Amniotic stem cell (primary cell): ENCODE measurements at places on chromosomes 7 and 10.

DNA sequence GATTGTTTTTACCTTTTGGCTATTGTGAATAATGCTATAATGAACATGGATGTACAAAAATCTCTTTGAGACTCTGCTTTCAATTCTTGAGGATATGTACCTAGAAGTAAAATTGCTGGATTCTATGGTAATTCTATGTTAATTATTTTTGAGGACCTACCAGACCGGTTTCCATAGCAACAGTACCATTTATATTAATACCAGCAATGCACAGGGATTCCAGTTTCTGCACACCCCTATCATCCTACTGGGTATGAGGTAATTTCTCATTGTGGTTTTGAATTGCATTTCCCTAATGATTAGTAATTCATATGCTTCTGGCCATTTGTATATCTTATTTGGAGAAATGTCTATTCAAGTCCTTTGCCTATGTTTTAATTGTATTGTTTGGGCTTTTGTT is 9.9 kb upstream of the PPP1R9A start:
- no peak for DNase-seq

GRCh38 chr7:30751696-30752273 is at the start of gene INMT:
Gene INMT (plus strand): TSS chr7:30752135. CDS start chr7:30752151, 16 bp downstream.
- DNase-seq = no peak

- no peak for DNase-seq
These were observed 45.0 kb downstream of the ALOX5 start for GRCh38 chr10:45418849-45419675.

GRCh38 chr10:70060389-70060788 is 7.7 kb downstream of the MACROH2A2 start:
- no peak for DNase-seq

DNA sequence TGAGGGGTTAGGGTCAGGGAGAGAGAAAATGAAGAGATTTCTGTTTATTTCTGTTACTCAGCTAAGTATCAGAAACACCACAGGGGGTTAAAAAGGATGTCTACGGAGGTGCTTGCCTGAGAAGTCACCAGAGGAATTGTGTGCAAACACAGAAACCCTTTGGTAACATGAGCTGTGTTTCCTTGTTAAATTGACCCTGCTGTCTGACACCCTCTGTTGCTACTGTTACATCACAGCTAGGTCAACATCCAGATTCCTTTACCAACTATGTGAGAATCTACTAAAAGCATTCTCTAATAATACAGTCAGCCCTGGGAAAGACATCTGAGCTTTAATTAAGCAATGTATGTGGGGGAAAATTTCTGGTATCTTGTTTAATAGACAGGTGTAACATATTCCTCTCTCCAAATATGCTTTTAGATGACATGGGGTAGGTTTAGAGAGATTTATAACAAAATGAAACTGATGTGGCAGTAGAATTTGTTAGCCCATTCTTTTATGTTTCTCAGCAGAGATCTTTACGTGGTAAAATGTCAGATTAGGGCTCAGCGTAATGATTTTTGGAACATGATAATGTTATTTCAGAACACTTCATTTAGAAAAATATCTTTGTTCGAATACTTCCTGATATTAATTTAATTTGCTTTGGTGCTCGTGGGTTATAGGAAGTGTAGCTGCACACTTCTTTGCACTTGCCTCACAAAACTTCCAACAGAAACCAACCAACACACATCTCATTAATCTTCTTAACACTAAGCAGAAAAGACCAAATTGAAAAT is 168.0 kb upstream of the AHR start:
- DNase-seq = no peak

GRCh38 chr7:9250876-9251275 is 817.5 kb downstream of the NXPH1 start:
- no peak for DNase-seq

GRCh38 chr10:19874791-19875190 is 58.6 kb downstream of the PLXDC2 start:
- no peak for DNase-seq

- DNase-seq = no peak
These were observed 695.1 kb downstream of the INHBA start for GRCh38 chr7:41007811-41008210.

- DNase-seq = no peak
These were observed 18.0 kb downstream of the CAMK2B start for GRCh38 chr7:44307301-44307900.

GRCh38 chr10:21732067-21732772 is 198.2 kb downstream of the MLLT10 start:
- peak; percentile 55 for DNase-seq

GRCh38 chr7:49321843-49322242 is 397.5 kb downstream of the CDC14C start:
- DNase-seq = no peak

GRCh38 chr7:139351027-139351426 is 8.7 kb upstream of the LUC7L2 start:
- DNase-seq = no peak

GRCh38 chr7:79272066-79272669 is 181.3 kb downstream of the MAGI2 start:
- DNase-seq = no peak

DNA sequence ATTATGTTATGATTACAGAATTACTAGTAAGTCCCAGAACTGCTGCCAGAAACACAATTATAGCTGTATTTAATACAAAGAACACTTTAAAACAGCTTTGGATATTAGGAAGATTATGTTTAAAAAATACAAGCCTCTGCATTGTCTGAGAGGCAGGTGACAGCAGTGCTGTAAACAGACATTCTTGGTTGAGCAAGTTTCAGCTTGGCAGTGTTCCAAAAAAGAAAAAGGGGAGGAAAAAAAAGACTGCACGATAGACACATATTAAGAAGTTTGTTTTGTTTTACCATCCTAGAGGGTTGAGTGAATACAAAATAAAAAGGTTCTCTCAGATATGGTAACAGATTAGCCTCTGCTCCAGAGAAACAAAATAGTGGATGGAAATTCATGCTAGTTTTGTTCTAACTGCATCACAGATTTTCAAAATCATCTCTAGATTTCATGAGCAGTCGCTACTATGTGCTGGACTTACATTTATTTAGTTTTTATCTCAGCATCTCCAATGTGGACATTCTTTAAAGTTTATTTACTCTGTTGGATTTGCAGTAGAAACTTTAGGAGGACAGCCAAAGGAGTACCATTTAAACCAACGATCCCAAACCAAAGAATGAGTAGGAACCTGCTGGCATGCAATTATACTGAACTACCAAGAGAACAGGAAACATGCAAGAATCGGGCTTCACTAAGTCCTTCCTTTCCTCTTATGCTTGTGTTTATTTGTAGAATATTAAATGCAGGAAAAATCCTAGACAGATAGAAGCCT is 9.0 kb downstream of the FAM204A start:
- DNase-seq = no peak

GRCh38 chr10:66833861-66834260 is 92.0 kb upstream of the LRRTM3 start:
- DNase-seq = no peak

GRCh38 chr7:140397784-140398750 is at the start of gene SLC37A3:
Gene SLC37A3 (minus strand): TSS chr7:140398530. CDS start chr7:140382526, 16,004 bp downstream.
- DNase-seq = peak; percentile 28

- DNase-seq = no peak
These were observed 208.4 kb downstream of the DIP2C start for GRCh38 chr10:480928-481552.

GRCh38 chr7:68789597-68789996 is 808.7 kb upstream of the AUTS2 start:
- no peak for DNase-seq

GRCh38 chr7:14018751-14019150 is 29.3 kb upstream of the ETV1 start:
- DNase-seq = no peak

DNA sequence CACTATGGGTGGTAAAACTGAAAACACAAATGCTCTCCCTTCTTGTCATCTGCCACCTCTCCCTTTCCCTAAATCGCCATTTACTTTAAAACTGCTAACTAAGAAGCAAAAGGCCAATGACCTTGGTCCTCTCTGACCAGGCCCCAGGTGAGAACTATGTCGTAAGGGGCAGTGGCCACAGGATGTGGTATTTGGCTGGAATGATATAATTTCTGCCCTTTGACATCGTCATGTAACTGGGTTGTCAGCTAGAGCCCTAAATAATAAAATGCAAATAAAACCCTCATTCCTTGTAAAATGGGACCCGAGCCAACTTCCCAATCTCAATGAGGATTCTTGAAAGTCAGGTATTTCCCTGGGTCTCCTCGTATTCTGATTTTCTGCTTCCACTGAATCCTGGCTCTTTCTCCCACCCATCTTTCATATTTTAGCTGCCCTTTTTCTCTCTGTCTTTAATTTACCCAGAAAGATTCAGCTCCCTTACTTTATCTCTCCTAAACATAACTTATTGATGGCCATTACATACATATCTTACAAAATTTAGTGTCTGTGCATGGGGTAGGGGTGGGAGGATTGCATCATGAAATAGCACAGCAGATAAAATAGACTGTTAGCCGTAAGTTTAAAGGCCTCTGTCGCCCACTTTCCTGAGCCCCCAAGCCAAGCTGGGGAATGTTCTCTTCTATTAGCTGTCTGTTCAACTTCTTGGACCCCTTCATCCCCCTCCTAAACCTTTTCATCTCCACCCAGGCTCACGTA is 3.2 kb upstream of the EEPD1 start:
- no peak for DNase-seq

GRCh38 chr7:151088856-151089699 is 2.8 kb downstream of the AGAP3 start:
- DNase-seq = no peak

DNA sequence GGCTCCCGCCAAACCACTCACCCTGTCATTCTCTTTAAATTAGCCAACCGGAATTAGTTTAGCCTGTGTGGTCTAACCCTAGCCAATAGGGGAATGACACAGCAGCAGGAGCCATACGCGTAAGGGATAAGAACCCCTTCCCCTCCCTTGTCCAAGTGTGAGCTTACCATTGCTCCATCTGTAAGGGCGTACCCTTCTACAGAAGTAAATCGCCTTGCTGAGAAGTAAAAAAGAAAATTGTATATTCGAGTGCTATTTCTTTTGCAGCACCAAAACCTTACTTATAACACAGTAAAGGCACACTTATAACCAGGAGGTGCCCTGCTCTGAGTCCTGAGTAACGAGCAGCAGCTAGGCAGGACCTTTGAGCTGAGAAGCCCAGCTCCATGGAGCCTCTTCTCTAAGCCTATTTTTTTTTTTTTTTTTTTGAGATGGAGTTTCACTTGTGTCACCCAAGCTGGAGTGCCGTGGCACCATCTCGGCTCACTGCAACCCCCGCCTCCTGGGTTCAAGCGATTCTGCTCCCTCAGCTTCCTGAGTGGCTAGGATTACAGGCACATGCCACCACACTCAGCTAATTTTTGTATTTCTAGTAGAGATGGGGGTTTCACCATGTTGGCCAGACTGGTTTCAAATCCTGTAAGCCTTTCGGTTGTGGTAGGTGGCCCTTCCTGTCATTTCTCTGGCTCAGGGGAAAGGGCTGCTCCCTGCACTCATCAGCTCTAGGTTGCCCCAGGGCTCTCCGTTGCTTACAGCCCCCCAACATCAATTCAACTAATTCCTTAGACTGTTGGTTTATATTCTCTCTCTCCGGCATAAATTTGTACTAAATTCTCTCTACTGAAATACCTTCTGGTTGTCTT is 73.3 kb downstream of the NSUN6 start:
- DNase-seq = no peak

GRCh38 chr10:29649561-29650551 is 15.1 kb upstream of the SVIL start:
- DNase-seq = no peak

DNA sequence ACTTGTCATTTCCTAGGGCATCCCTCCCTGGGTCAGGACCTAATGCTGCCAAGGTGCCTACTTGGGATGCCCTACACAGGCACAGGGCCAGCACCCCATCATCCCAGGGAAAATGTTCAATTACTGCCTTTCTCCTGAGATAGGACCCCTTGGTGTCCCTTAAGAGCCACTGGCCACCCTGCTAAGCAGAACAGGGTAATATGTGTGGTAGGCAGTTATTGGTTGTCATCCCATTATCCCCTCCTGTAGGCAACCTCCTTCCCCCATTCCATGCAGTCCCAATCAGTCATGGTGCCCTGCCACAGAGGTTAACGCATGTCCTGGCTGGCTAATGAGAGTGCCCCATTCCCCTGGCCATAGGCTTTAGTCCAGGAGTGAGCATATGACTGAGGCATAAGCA is 53.2 kb downstream of the PRLHR start:
- DNase-seq = no peak
